GM12878 (cell line): ENCODE measurements at places on chromosomes 3 and 15. TPM values are rescaled to one million over a fixed set of nuclear protein-coding genes. Genes with fewer than 3 reads are reported as not detected.

Gene C3orf85
- total RNA-seq, result not detected in 2 replicates

Gene PRKCD
- 78.3 and 81.7 TPM in 2 replicates for total RNA-seq

Gene CRYGS
- 1.7 and 2.1 TPM in 2 replicates for total RNA-seq

Gene CD80
- 51.8 and 54.4 TPM in 2 replicates for total RNA-seq

Gene ANKRD63
- not detected in 2 replicates for total RNA-seq

Gene SLC22A14
- total RNA-seq, result not detected in 2 replicates

Gene CCR8
- 14.4 and 16.9 TPM in 2 replicates for total RNA-seq

Gene TMEM158
- total RNA-seq, result not detected in 2 replicates
